Hematopoietic multipotent progenitor cell treated with erythropoietin and hydrocortisone succinate and interleukin-3 and kit ligand, for 4 days (in vitro differentiated cells): ENCODE measurements at places on chromosomes 12 and 14.

- peak; percentile 44 for DNase-seq
Observed at GRCh38 chr14:50037852-50038251, 78.5 kb downstream of the VCPKMT start.

GRCh38 chr12:83958997-83959396 is 953.6 kb downstream of the SLC6A15 start:
- no peak for DNase-seq

- DNase-seq: peak; percentile 75
Observed at GRCh38 chr12:93025145-93026103, 96.3 kb upstream of the EEA1 start.

DNA sequence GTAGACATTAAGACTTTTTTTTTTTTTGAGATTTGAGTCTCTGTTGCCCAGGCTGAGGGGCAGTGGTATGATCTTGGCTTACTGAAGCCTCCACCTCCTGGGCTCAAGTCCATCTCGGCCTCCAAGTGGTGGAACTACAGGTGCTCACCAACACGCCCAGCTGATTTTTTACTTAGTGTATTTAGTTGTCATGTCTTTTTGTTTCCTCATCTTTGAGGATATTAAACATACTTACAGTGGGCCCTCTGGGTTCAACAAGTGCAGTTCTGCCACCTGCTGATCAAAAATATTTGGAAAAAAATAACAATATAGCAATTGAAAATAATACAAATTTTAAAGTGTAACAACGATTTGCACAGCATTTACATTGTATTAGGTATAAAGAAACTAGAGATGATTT is 4.4 kb upstream of the B4GALNT1 start:
- DNase-seq: peak; percentile 31

- peak; percentile 68 for DNase-seq
Observed at GRCh38 chr14:28751467-28752058, 15.0 kb upstream of the FOXG1 start.

GRCh38 chr12:7155471-7156034 is 25.4 kb downstream of the CLSTN3 start:
- DNase-seq: no peak

- DNase-seq: no peak
Observed at GRCh38 chr12:123696646-123697045, 15.5 kb upstream of the ATP6V0A2 start.

DNA sequence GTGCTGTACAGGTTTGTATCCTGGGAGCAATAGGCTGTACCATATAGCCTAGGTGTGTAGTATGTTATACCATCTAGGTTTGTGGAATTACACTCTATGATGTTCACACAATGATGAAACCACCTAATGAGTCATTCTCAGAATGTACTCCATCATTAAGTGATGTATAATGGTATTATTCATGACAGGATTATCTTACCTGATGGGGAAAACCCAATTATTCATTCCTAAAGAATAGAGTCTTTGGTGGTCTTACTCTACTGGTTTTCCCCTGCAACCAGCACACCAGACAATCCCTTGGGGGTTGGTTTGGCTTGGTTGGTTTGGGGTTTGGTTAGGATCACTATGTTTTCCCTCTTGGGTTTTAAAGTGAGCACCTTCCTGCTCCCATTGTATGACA is 12.6 kb upstream of the OR10P1 start:
- no peak for DNase-seq

DNA sequence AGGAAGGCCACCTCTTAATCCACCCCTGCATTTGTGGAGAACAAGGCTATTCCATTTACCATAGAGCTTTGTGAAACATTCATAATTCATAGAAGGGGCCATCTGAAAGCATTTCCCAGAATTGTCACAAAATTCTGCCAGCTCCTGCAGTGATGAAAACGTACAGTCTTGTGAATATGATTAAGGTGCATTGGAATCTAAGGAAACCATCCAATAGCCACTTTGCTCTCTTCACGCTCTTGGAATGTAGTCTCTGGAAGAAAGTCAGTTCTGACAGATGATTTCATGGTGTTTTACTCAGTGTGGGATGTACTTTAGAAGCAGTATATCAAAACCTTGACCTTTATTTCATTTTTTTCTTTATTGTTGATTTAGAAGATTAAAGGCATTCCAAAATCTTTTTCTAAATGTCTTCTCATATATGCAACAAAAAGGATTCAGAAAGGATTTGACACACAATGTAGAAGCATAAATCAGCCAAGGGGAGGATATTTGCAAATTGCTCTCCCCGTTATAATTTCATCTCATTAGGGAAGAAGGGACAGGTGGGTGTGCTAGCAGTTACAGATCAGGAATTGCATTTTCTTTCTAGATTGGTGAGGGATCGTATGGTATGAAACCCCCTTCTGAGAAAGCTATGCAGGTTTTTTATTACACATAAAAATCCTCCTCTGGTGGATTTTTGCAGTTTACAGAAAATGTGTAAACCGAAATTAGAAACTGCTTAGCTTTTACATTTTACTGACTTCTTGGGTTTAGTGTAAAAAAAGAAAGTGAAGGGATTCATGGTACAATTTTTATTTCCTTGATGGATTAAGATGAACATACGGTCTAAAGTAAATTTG is 390.2 kb downstream of the LRIG3 start:
- DNase-seq: no peak
